ENCODE measurements at places on chromosomes 3 and 15.

DNA sequence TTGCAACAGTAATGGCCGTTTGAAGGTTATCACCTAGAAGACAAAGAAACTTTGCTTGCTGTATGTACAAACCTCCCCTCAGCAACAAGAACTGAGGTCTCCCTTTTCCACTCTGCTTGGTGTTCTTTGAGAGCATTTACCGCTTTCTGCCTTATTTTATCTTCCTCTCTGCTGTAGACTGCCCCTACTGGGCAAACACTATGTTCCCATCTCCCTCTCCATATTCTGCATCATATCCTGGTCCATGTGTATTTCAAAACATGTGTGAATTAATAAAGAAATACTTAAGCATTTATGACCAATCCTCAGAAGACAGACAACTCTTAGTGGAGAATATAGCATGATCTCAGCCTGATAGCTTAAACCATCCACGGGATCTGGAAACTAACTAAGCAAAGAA lies 64.4 kb downstream of the ATP13A5 start:
- no peak overlapping the region for H3K4me3 ChIP-seq
- H3K4me1 ChIP-seq: no peaks in the 10 kb centered on the region
- no peaks in the 10 kb centered on the region for H3K36me3 ChIP-seq
- no peaks in the 10 kb centered on the region for H3K27me3 ChIP-seq
- DNase-seq: no peak

DNA sequence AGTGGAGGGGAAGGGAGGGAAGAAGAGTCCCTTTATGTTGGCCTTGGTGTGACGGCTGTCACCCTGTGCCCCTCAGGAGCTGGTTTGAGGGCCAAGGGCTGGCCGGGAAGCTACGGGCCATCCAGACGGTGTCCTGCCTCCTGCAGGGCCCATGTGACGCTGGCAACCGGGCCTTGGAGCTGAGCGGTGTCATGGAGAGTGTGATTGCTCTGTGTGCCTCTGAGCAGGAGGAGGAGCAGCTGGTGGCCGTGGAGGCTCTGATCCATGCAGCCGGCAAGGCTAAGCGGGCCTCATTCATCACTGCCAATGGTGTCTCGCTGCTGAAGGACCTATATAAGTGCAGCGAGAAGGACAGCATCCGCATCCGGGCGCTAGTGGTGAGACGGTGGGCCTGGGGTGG lies 8.1 kb upstream of the RCCD1 start:
- no peak overlapping the region for H3K4me3 ChIP-seq
- H3K4me1 ChIP-seq: peaks cover 32% of the 10 kb centered on the region
- no peaks in the 10 kb centered on the region for H3K27me3 ChIP-seq
- peaks cover 87% of the 10 kb centered on the region for H3K36me3 ChIP-seq
- no peak overlapping the region for H3K27ac ChIP-seq
- no peak for DNase-seq

- no peak overlapping the region for H3K27ac ChIP-seq
- H3K36me3 ChIP-seq: no peaks in the 10 kb centered on the region
- no peaks in the 10 kb centered on the region for H3K4me1 ChIP-seq
- DNase-seq: no peak
- no peak overlapping the region for H3K4me3 ChIP-seq
These were observed 45.2 kb downstream of the GASK1A start for GRCh38 chr3:43024181-43024885.

DNA sequence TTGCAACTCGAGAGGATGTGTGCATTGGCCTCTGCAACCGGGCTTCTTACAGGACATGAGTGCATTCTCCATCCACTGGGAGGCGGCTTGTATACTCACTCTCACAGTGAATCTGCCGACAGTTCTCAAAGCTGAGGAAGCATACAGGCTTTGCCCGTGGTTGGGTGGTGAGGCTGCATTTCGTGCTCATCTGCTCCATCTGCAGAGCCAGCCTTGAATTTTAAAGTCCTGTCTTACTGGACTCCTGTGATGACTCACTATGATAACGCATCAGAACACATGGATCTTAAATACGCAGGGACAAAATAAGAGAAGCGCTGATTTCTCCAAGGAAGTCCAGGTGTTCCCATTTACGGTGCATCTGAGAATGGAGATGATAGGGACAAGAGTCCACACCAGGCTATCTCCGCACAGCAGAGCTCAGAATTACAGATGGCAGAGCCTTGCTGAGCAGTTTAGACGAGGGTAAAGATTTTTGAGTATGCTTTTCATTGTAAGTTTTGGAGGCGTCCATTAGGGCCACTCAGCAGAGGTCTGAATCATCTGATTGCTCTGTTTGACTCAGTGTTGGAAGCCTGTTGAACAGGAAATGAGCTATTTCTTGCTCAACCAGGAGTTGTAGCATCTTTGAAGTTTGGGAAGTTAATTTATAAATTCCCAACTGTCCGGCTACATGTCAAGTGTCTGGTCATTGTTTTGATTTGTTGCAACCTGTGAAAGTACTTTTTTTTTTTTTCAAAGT lies 87.1 kb downstream of the GABRG3 start:
- peaks cover 9% of the 10 kb centered on the region for H3K27me3 ChIP-seq
- no peaks in the 10 kb centered on the region for H3K4me1 ChIP-seq
- no peaks in the 10 kb centered on the region for H3K36me3 ChIP-seq
- DNase-seq: peak; percentile 23

DNA sequence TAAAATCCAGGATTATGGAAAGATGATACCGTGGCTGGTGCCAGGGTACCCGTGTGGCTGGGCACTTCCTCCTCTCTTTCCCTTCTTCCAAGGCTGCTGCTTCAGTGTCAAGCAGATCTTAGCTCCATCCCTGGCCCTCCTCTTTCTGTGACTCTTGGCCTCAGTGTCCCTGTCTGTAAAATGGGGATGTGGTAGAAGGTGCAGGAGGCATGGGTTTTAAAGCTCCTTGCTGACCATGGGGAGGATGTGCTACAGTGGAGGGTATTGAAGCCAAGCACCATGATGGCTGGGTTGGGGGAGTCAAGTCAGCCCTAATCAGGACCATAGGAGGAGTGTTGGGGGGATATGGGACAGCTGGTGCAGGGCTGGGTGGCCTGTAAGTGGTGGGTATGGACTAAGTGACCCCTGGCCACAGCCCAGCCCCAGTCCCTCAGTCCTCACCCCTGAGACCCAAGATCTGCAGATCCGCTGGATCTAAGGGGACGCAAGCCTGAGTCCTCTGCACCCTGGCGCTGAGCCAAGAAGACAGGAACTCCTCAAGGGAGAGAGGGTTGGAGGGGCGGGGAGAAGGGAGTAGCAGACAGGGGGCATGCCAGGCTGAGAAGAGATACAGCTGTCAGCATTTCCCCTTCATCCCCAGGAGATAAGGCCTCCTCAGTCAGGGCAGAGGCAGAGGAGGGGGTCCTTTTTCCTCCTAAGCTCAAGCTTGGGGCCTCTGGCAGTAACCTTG lies 12.0 kb downstream of the PTH1R start:
- no peak overlapping the region for H3K4me3 ChIP-seq
- peaks cover 34% of the 10 kb centered on the region for H3K27me3 ChIP-seq
- H3K27ac ChIP-seq: no peak overlapping the region
- peak; percentile 66 for DNase-seq

- no peaks in the 10 kb centered on the region for H3K27me3 ChIP-seq
- no peak for DNase-seq
- no peaks in the 10 kb centered on the region for H3K36me3 ChIP-seq
- no peak overlapping the region for H3K27ac ChIP-seq
- no peaks in the 10 kb centered on the region for H3K4me1 ChIP-seq
These were observed 999.7 kb upstream of the ALCAM start for GRCh38 chr3:104367000-104367399.

GRCh38 chr3:119305286-119305685 lies 11.1 kb downstream of the ARHGAP31 start:
- no peaks in the 10 kb centered on the region for H3K4me1 ChIP-seq
- H3K27ac ChIP-seq: no peak overlapping the region
- H3K4me3 ChIP-seq: no peak overlapping the region
- peaks cover 16% of the 10 kb centered on the region for H3K27me3 ChIP-seq
- DNase-seq: no peak

DNA sequence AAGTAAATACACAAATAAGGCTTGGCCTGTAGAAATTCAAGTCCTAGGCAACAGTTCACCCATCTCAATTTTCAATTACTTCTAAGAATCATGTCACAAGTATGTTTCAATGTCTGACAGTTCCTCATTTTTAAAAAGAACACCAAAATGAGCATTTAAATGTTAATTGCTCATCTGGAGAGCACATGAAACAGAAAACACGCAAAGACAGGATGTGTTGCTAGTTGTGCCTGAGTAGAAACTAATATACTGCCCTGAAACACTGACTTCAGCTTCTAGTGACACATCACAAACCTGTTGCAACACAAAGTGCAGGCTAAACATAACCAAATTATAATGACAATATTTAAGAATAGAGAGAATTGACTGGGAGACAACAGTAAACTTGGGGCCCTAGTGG lies 167.3 kb upstream of the THBS1 start:
- no peak for DNase-seq
- no peaks in the 10 kb centered on the region for H3K27me3 ChIP-seq
- H3K4me3 ChIP-seq: no peak overlapping the region

- no peaks in the 10 kb centered on the region for H3K27me3 ChIP-seq
- no peaks in the 10 kb centered on the region for H3K4me1 ChIP-seq
- no peaks in the 10 kb centered on the region for H3K36me3 ChIP-seq
- H3K4me3 ChIP-seq: no peak overlapping the region
- peak; percentile 31 for DNase-seq
- H3K27ac ChIP-seq: no peak overlapping the region
These were observed 99.2 kb upstream of the TRPM1 start for GRCh38 chr15:31200735-31201151.

- H3K27me3 ChIP-seq: peaks cover 51% of the 10 kb centered on the region
- H3K27ac ChIP-seq: no peak overlapping the region
- no peaks in the 10 kb centered on the region for H3K4me1 ChIP-seq
- H3K4me3 ChIP-seq: no peak overlapping the region
- no peak for DNase-seq
These were observed 112.9 kb downstream of the SEC22A start for GRCh38 chr3:123314359-123315270.

- no peak overlapping the region for H3K27ac ChIP-seq
- H3K27me3 ChIP-seq: no peaks in the 10 kb centered on the region
- no peaks in the 10 kb centered on the region for H3K4me1 ChIP-seq
These were observed 18.4 kb downstream of the HDAC11 start for GRCh38 chr3:13498354-13499060.

GRCh38 chr15:70559265-70560239 lies 203.8 kb downstream of the UACA start:
- H3K27me3 ChIP-seq: peaks cover 37% of the 10 kb centered on the region
- DNase-seq: no peak
- no peak overlapping the region for H3K4me3 ChIP-seq

- H3K27me3 ChIP-seq: no peaks in the 10 kb centered on the region
- peak; percentile 87 for DNase-seq
- H3K4me3 ChIP-seq: no peak overlapping the region
- H3K4me1 ChIP-seq: peaks cover 67% of the 10 kb centered on the region
These were observed 32.5 kb downstream of the BHLHE40 start for GRCh38 chr3:5011555-5012256.

- H3K4me3 ChIP-seq: no peak overlapping the region
- DNase-seq: no peak
- H3K27ac ChIP-seq: no peak overlapping the region
- no peaks in the 10 kb centered on the region for H3K27me3 ChIP-seq
- H3K36me3 ChIP-seq: no peaks in the 10 kb centered on the region
- H3K4me1 ChIP-seq: peaks cover 5% of the 10 kb centered on the region
These were observed 38.3 kb upstream of the IGSF10 start for GRCh38 chr3:151499168-151499567.

DNA sequence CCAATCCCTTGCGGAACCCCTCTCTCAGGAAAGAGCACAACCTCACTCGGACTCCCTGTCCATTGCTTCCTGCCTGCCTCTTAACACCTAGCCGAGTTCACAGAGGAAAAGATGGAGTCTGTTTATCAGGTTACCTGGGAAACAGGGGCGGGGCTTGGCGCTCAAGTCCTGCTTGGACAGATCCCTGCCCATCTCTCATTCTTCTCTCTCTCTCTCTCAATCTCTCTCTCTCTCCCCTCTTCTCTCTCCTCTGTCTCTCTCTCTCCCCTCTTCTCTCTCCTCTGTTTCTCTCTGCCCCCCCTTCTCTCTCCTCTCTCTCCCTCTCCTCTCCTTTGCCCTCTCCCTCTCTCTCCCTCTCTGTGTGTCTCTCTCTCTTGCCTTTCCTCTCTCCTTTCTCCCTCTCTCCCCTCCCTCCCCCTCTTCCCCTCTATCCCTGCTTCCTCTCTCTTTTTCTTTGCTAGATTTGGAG lies at the start of gene EFHB:
EFHB (minus strand) TSS at position 120 of the 469 bp plus-strand sequence. CDS start 199 bp downstream, outside the sequence.
- no peaks in the 10 kb centered on the region for H3K27me3 ChIP-seq
- peaks cover 56% of the 10 kb centered on the region for H3K4me1 ChIP-seq
- H3K36me3 ChIP-seq: no peaks in the 10 kb centered on the region
- H3K27ac ChIP-seq: peak within 1 kb of the TSS; percentile 38
- peak; percentile 73 for DNase-seq
- H3K4me3 ChIP-seq: peak within 1 kb of the TSS; percentile 20

DNA sequence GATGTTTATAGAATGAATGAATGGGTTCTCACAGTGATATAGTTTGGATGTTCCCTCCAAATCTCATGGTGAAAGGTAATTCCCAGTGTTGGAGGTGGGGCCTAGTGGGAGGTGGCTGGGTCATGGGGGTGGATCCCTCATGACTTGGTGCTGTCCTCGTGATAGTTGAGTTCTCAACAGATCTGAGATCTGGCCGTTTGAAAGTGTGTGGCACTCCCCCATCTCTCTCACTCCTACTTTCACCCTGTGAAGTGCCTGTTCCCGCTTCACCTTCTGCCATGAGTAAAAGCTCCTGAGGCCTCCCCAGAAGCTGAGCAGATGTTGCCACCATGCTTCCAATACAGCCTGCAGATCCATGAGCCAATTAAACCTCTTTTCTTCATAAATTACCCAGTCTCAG lies 170.8 kb upstream of the LINGO1 start:
- no peak overlapping the region for H3K27ac ChIP-seq
- no peak for DNase-seq
- no peaks in the 10 kb centered on the region for H3K36me3 ChIP-seq
- H3K4me3 ChIP-seq: no peak overlapping the region
- H3K27me3 ChIP-seq: no peaks in the 10 kb centered on the region
- H3K4me1 ChIP-seq: peaks cover 26% of the 10 kb centered on the region

GRCh38 chr3:38616111-38616510 lies 33.4 kb downstream of the SCN5A start:
- H3K27ac ChIP-seq: no peak overlapping the region
- no peak overlapping the region for H3K4me3 ChIP-seq
- DNase-seq: no peak
- H3K4me1 ChIP-seq: no peaks in the 10 kb centered on the region

GRCh38 chr3:135736740-135737139 lies 228.8 kb upstream of the PPP2R3A start:
- no peaks in the 10 kb centered on the region for H3K27me3 ChIP-seq
- peak; percentile 10 for DNase-seq
- no peak overlapping the region for H3K27ac ChIP-seq
- H3K4me3 ChIP-seq: no peak overlapping the region
- H3K36me3 ChIP-seq: no peaks in the 10 kb centered on the region

- peaks cover 74% of the 10 kb centered on the region for H3K27me3 ChIP-seq
- no peaks in the 10 kb centered on the region for H3K36me3 ChIP-seq
- H3K27ac ChIP-seq: no peak overlapping the region
- H3K4me3 ChIP-seq: no peak overlapping the region
- DNase-seq: no peak
These were observed 250.9 kb downstream of the PLCL2 start for GRCh38 chr3:17135696-17136095.

All from K562 (cell line).